ENCODE measurements at places on chromosomes 4 and X. TPM values are rescaled to one million over a fixed set of nuclear protein-coding genes. Genes with fewer than 3 reads are reported as not detected.

Gene MAGEC3
- not detected for total RNA-seq

Gene H2BW2
- total RNA-seq: not detected

Gene TLR1
- total RNA-seq: 1.4 TPM

Gene SPATA18
- 17.2 TPM for total RNA-seq

Gene PCDH18
- 47.0 TPM for total RNA-seq

Gene MAOB
- 0.56 TPM for total RNA-seq

Gene PPP4R3C
- not detected for total RNA-seq

All from regular cardiac myocyte (primary cell).